ENCODE measurements at places on chromosomes 1 and 21.

DNA sequence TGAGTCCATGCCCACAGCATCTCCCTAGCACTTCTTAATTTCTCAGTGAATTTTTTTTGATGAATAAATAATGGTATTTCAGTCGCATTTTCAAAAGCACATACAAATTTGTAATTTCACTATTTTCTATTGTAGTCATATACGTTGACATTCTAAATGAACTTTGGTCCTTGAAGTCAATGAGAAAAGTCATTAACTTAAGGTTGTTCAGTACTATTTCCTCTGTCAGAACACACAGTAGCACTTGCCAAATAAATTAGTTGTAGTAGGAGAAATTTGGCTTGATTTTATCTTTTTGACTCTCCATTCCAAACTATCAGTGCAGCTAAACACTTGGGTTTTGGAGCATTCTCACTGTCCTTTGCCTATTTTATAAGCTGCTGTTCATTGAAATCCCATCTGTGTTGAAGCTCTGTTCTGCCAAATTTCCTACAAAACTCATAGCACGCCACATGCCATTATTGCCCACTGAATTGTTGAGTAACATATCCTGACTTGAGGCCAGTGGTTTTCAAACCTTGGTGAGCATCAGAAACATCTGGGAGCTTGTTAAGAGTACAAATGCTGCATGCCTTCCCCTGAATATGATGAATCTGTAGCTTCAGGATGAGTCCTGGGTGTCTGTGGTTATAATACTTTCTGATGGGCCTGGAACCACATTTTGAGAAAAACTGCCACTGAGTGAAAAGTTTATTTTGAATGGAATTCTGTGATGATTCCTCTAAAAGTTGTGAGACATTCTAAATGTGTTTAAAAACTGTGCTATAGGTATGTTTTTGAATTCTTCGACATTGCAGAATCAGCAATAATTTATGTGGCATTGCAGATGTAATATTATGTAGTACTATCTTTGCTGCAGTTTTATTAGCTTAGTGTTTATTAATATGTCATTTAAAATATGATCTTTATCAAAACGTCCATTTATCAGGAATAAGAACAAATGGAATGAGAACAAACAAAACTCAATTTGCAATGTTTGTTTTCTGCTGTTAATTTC is 78.9 kb downstream of the DNM3 start:
- H3K4me3 ChIP-seq = no peak overlapping the region
- H3K36me3 ChIP-seq = no peaks in the 10 kb centered on the region
- H3K4me1 ChIP-seq = no peaks in the 10 kb centered on the region
- no peaks in the 10 kb centered on the region for H3K27me3 ChIP-seq

GRCh38 chr1:50747394-50747793 is 212.7 kb downstream of the FAF1 start:
- DNase-seq = no peak
- H3K27ac ChIP-seq = no peak overlapping the region
- no peaks in the 10 kb centered on the region for H3K4me1 ChIP-seq
- no peaks in the 10 kb centered on the region for H3K27me3 ChIP-seq
- no peak overlapping the region for H3K4me3 ChIP-seq

GRCh38 chr1:209062863-209063262 is 520.7 kb upstream of the CAMK1G start:
- no peak overlapping the region for H3K27ac ChIP-seq
- no peaks in the 10 kb centered on the region for H3K27me3 ChIP-seq
- no peak overlapping the region for H3K4me3 ChIP-seq
- no peak for DNase-seq
- no peaks in the 10 kb centered on the region for H3K4me1 ChIP-seq

DNA sequence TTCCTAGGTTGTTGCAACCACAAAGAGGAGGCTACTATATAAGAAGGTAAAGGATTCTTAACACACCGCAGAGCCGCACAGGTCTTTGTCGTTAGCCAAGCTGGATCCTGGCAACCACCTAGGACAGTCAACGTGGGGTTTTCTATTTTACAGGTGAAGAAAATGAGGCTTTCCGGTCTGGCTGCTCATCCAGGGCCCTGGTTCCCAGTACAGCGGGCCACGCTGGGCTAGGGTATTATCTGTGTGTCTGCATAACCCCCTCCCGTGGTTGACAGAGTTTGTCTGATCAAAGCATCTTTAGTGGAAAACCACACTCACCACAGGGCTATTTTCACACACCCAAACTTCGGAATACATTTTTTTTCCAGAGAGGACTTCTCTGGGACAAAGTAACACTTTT is 39.0 kb upstream of the PDE9A start:
- H3K4me3 ChIP-seq = no peak overlapping the region
- H3K36me3 ChIP-seq = no peaks in the 10 kb centered on the region
- peaks cover 26% of the 10 kb centered on the region for H3K27me3 ChIP-seq
- H3K27ac ChIP-seq = no peak overlapping the region
- H3K4me1 ChIP-seq = peaks cover 18% of the 10 kb centered on the region
- DNase-seq = no peak

Measured in K562 (cell line).